ENCODE measurements at places on chromosomes 5 and 9. TPM values are rescaled to one million over a fixed set of nuclear protein-coding genes. Genes with fewer than 3 reads are reported as not detected.

DNA sequence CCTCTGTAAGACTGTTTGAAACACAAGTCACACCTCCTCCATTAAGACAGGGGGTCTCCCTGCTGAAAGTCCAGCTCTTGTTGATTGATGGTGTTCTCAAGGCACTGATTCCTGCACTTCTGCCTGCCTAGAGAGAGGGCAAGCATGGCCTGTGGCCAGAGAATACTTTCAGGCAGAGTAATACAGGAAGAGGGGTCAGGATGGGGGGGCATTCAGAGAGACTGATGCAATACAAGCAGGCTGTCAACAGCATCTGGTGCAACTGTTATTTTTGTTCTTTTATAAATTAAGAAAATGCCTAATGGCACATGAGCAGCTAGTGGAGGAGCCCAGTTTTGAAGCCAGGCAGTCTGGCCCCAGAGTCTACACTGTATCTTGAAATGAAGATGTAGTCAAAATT lies 302.2 kb downstream of the DIRAS2 start:
- H3K27ac ChIP-seq = no peak overlapping the region
- no peaks in the 10 kb centered on the region for H3K36me3 ChIP-seq
- H3K27me3 ChIP-seq = no peaks in the 10 kb centered on the region

GRCh38 chr9:89312222-89312571 lies 1.2 kb downstream of the CKS2 start:
- DNase-seq = no peak
- no peaks in the 10 kb centered on the region for H3K27me3 ChIP-seq
- no peak overlapping the region for H3K4me3 ChIP-seq

DNA sequence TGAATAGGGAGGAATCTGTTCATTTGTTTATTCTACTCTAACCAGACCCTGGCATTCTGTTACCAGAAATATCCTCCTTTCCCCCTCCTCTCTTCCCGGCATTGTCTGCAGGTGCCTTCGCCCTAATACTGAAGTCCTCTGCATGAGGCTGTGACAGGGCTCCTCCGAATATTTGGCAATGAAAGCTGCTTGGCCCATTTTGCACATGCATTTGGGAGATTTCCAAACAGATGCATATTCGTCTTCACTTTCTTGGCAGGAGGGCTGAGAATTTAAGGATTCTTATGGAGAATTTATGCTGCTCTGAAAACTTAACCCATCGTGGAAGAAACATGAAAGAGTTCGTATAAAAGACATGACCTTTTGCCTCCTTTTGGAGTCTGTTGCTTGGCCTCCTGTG lies 484.0 kb downstream of the ZNF608 start:
- H3K4me1 ChIP-seq = no peaks in the 10 kb centered on the region
- no peaks in the 10 kb centered on the region for H3K36me3 ChIP-seq

The COL15A1 gene
- total RNA-seq = 126 TPM

The ENTPD2 gene
- total RNA-seq = 1.7 TPM

GRCh38 chr9:33146298-33146697 lies 20.8 kb downstream of the B4GALT1 start:
- no peak overlapping the region for H3K27ac ChIP-seq
- no peak overlapping the region for H3K4me3 ChIP-seq
- H3K27me3 ChIP-seq = no peaks in the 10 kb centered on the region
- H3K4me1 ChIP-seq = no peaks in the 10 kb centered on the region
- no peaks in the 10 kb centered on the region for H3K36me3 ChIP-seq

DNA sequence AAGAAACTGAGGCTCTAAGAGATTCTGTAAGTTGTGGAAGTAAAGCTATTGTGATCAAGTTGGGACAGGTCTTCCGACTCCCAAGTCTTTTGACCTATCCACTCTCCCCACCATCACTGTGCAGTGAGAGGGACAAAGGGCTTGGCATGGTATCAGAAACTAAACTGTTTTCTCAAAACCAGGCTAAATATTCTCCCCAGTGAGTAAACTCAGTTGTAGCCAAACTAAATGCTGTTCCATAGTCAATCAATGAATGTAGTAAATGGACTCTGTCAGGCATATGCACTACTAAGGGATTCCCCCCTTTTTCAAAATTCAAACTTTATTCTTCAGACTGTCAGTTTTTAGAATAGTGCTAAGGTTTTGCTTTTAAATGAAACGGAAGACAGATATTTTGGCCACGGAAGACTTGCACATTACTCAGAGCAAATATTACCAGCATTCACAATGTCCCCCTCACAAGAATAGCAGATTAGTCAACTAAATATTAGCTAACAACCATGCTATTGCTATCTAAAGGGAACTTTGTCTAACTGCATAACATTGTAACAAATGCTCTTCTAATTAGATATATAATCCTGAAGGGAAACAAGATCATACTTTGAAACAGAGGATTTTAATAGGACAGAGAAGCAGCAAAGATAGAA lies 7.1 kb downstream of the PRKAA1 start:
- no peak for DNase-seq
- H3K27ac ChIP-seq = no peak overlapping the region
- H3K4me3 ChIP-seq = no peak overlapping the region

The RNF180 gene
- total RNA-seq = 29.2 TPM

DNA sequence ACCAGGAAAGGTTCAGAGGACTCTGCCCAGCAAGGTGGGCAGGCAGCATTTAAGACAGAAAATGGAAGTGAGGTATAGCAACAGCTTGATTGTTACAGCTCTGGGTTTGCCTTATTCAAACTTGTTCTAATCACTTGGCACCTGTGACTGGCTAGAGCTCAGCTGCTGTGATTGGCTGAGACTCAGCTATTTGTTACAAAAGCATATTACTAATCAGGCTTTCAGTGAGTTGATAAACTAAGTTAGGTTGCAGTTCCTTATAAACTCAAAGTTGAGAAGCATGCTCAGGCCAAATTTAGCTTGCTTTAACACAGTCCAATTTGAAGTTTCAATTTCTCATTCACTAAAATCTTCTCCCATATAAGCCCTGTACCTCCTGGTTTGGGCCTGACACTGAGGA lies 56.3 kb downstream of the GDA start:
- H3K4me3 ChIP-seq = no peak overlapping the region
- H3K27me3 ChIP-seq = no peaks in the 10 kb centered on the region
- DNase-seq = no peak
- H3K27ac ChIP-seq = no peak overlapping the region

DNA sequence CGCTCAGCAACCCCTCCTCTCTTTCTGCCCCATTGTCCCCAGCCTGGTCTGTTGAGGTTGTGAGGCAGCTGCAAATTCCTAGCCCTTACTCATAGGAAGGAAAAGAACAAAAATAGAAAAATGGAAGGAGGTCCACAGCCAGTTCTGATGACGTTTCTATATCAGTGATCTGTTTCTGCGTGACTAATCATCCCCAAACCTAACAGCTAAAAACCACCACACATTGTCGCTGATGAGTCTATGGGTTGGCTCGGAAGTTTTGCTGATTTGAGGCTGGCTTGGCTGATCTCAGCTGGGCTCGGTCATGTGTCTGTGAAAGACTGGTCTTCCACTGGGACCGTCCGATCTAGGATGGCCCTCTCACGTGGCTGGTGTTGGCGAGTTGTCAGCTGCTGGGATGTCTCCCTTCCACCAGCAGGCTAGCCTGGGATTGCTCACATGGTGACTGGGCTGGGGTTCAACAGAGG lies 200.6 kb upstream of the ZNF618 start:
- H3K4me3 ChIP-seq = no peak overlapping the region
- peak; percentile 91 for DNase-seq
- H3K36me3 ChIP-seq = no peaks in the 10 kb centered on the region
- no peak overlapping the region for H3K27ac ChIP-seq
- no peaks in the 10 kb centered on the region for H3K4me1 ChIP-seq
- no peaks in the 10 kb centered on the region for H3K27me3 ChIP-seq

DNA sequence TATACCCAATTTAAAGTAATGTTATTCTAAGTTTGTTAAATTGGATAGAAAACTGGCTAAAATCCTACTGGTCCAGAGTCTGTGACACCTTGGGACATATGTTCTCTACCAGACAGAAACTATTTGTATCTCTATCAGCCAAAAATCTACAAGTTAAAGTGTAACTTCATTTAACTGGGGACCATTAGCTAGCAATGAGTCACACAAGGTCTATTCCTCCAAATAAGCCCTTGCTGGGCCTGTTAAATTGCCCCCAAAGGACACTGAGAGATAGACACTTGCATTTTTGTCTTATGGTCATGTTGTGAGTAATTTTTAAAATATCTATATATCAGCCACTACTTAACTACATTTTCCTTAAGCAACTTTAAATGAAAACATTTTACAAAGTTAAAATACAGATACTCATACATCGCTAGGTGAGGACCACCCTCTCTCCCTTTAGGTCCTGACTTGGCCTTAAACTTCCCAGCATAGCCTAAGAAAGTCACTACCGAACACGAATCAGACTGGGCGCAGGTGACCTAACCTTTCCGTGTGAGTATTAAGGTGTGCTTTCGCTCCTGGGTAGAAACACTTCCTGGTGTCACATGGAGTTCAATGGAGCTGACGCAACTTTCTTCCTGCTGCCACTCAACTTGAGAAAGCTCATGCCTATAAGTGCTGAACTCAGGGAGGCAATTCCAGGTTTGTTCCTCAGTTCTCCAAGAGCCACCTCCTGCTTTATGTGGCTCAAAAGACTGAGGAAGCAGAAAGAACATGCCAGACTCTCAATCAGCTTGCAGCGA lies 249.1 kb downstream of the DIRAS2 start:
- no peak overlapping the region for H3K27ac ChIP-seq
- no peaks in the 10 kb centered on the region for H3K27me3 ChIP-seq
- H3K36me3 ChIP-seq = no peaks in the 10 kb centered on the region
- no peaks in the 10 kb centered on the region for H3K4me1 ChIP-seq
- no peak for DNase-seq
- H3K4me3 ChIP-seq = no peak overlapping the region

The C9orf152 gene
- total RNA-seq = not detected

- H3K36me3 ChIP-seq = no peaks in the 10 kb centered on the region
- H3K27me3 ChIP-seq = no peaks in the 10 kb centered on the region
- DNase-seq = peak; percentile 75
- no peak overlapping the region for H3K4me3 ChIP-seq
- no peak overlapping the region for H3K27ac ChIP-seq
- no peaks in the 10 kb centered on the region for H3K4me1 ChIP-seq
Measured at GRCh38 chr9:87592554-87593358, 95.1 kb downstream of the DAPK1 start.

DNA sequence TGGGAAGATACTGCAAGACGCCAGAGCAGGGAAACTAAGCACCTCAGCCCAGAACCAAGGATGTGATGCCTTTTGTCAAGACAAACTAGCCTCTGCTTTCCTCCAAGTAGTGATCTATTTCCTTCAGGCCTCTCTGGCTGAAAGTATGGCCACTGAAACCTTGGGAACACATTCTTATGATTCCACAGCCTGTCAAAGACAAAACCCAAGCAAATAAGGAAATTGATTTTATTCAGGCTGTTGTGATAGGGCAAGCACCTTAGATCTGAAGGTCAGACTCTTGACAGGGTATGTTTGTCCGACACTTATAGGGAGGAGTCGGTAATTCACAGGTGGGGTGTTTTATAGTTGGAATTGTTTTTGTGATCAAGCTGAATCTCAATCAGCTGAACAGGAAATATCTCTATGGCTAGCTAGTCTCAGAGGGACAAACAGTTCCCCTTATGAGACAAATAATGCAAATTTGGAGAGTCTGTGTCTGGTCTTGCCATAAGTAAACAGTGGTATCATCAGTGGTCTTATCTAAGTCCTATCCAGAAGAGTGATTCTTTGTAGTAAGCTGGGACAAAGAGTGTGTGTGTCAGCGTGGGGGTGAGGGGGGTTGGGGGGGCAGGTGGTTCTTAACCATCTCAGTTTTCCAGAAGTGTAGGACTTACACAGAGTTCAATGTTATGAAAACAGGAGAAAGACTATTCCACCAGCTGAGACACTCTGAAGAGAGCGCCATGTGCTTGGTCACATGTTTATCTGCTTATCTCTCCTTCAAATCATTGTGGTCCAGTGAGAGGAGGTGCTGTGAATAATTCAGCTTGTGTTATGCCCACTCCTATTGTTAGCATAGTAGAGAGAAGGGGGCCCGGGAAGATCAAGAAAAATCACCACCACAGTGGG lies 6.7 kb upstream of the ZCCHC10 start:
- no peaks in the 10 kb centered on the region for H3K36me3 ChIP-seq
- no peak overlapping the region for H3K27ac ChIP-seq
- no peak for DNase-seq
- no peaks in the 10 kb centered on the region for H3K4me1 ChIP-seq
- no peak overlapping the region for H3K4me3 ChIP-seq

The GABRP gene
- not detected for total RNA-seq

DNA sequence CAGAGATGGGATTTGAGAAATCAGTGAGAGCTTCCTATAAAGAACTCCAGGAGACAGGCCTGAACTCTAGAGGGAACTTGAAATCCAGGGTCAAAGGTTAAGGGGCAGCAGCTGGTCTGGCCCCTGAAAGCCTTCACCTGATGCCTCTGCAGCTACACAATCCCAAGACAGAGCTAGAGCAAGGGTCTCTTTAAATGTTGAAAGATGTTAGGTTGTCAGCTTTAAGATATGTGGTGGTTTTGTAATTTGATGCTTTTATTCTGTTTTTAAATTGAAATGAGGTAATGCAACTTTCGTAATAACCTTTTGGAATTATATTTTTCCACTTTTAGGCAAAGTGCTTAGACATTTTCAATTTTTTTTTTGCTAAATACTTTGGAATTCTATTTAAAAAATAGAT lies 2.4 kb downstream of the SOWAHA start:
- no peak overlapping the region for H3K4me3 ChIP-seq
- no peaks in the 10 kb centered on the region for H3K36me3 ChIP-seq
- DNase-seq = no peak
- H3K27me3 ChIP-seq = no peaks in the 10 kb centered on the region

- no peak overlapping the region for H3K27ac ChIP-seq
- DNase-seq = peak; percentile 67
- no peaks in the 10 kb centered on the region for H3K27me3 ChIP-seq
Measured at GRCh38 chr5:179766021-179766725, 27.6 kb upstream of the LTC4S start.

- H3K36me3 ChIP-seq = no peaks in the 10 kb centered on the region
- no peaks in the 10 kb centered on the region for H3K27me3 ChIP-seq
- H3K27ac ChIP-seq = no peak overlapping the region
- no peak overlapping the region for H3K4me3 ChIP-seq
- no peak for DNase-seq
Measured at GRCh38 chr5:106858616-106859015, 812.1 kb downstream of the EFNA5 start.

GRCh38 chr9:136086213-136086881 lies 8.7 kb downstream of the NACC2 start:
- no peak overlapping the region for H3K27ac ChIP-seq
- no peaks in the 10 kb centered on the region for H3K4me1 ChIP-seq
- peak; percentile 80 for DNase-seq
- no peak overlapping the region for H3K4me3 ChIP-seq
- no peaks in the 10 kb centered on the region for H3K36me3 ChIP-seq

The PTTG1 gene
- 5.1 TPM for total RNA-seq

- H3K27ac ChIP-seq = no peak overlapping the region
- no peak overlapping the region for H3K4me3 ChIP-seq
- DNase-seq = no peak
- no peaks in the 10 kb centered on the region for H3K36me3 ChIP-seq
- no peaks in the 10 kb centered on the region for H3K4me1 ChIP-seq
Measured at GRCh38 chr9:89738137-89738932, 133.5 kb downstream of the GADD45G start.
